ENCODE measurements at places on chromosomes 13 and 19.
A peak's percentile ranks its signal among the peaks of the same experiment; 100 is the strongest.

GRCh38 chr19:42363614-42364346 lies 26.3 kb downstream of the CNFN start:
- DNase-seq: no peak

DNA sequence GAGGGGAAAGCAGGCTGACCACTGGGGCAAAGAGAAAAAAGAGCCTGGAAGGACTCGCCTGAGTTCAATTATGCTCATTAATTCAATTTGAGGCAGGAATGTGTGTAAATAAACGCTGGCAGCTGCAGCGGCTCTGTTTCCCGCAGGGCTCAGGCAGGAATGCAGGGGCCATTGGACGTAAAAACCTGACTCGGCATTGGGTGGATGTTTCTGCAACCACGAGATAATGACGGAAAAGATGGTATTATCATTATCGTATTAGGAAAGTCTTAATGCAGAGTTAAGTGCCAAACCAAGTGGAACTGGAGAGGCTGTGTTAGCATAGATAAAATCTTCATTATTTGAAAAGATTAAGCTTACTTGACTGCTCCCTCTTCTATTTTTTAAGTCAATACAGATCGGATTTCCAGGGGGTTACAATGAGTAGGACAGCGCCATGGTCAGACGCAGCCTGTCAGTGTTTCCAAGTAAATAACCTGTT lies 169.8 kb downstream of the SHISA2 start:
- no peak for DNase-seq

DNA sequence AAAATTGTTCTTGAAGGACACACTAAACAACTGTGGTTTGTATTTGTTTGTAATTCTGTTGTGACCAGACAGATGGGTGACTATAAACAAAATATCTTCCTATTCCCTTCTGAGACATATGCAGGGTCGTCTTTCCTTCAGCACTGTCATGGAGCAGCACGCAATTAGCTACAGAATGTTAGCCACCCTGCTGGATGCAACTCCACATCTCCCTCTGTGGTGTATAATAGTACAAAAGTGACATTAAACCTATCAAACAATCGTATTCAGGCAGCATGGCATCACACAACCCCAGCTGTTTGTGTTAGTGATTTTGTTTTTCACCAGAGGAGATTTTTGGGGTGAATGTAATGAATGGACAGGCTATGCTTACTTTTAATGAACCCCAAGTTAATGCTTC lies 146.2 kb downstream of the GPC6 start:
- no peak for DNase-seq

DNA sequence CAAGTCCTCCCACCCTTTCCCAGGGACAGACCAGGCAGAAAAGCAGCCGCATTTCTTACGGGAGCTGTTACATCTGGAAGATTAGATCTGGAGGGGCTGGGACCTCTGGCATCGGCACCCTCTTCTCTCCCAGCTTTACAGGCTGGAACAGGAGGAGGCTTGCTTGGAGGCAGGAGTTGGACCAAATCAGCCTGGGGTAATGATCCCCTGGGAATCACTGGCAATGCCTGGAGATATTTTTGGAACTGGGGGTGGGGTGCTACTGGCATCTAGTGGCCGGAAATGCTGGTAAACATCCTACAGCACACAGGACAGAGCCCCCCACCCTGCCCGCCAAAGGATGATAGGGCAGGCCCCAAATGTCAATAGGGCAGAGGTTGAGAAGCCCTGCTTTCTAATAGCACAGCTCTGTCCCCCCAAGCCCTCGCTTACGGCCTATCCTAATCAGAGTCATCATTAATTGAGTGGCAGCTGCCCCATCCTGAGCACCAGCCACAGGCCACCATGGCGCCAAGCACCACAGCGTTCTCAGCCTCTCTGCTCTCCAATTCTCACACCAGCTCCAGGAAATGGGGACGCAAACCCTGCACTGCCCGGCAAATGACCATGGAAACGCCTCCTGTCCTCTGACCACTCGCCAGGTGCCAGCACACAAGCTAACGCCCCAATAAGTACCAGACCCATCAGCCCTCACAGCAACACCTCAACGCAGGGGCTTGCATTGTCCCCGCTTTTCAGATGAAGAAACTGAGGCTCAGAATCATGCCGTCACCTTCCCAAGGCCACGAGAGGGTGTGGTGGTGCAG lies 20.6 kb downstream of the LRRC4B start:
- no peak for DNase-seq

DNA sequence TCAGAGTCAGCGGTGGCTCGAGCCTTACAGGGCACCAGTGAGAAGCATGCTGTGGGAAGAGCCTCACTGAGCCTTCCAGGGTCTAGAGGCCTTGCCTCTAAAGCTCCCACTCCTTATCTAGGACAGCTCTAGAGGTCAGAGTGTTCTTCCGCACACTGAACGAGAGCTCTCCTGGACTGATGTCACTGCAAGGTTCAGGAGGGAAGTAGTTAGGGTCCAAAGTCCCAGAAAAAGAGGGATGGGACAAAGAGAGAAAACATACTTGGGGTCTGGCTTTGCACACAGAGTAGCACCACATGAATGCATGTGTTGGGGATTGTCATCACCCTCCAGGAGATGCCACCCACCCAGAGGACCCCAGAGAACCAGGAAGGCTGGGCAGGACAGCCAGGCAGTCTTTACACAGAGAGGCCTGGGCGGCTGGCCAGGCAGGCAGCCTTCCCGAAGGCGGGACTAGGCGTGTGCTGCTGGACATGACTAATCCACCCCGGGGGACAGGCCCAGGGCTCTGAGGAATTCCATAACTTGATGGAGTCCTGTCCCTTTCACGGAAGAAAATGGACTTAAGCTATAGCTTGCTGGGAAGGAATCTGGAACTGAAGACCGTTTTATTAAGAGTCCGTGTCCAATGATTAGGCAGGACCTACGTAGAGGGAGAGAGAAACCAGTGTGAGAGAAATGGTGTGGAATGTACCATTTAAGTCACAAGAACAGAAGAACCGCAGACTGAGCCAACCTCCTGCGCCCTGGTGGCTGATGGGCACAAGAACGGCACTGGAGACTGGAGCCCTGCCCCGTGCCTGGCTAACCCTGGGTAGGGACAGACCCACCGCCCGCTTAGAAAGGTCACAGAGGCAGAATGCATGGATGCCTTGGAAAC lies 16.6 kb upstream of the EPHX3 start:
- no peak for DNase-seq

DNA sequence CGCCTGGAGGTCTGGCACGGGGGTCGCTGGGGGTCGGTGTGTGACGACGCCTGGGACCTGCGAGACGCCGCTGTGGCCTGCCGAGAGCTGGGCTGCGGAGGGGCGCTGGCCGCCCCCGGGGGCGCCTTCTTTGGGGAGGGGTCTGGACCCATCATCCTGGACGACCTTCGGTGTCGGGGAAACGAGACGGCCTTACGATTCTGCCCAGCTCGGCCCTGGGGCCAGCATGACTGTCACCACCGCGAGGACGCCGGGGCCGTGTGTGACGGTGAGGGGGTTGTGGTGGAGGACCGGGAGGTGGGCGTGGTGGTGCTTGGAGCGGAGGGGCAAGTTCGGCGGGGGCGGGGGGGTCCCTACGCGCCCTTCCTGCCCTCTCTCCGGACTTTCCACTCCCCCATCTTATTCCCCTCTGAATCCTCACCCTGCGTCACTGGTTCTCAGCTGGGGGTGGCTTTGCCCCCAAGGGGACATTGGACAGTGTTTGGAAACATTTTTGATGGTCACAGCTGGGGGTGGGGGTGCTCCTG lies 5.5 kb downstream of the SSC5D start:
- no peak for DNase-seq

GRCh38 chr19:39497996-39498797 lies 550 bp upstream of the DLL3 start:
- DNase-seq: no peak

- DNase-seq: no peak
Measured at GRCh38 chr19:16342002-16342715, 17.5 kb downstream of the KLF2 start.

DNA sequence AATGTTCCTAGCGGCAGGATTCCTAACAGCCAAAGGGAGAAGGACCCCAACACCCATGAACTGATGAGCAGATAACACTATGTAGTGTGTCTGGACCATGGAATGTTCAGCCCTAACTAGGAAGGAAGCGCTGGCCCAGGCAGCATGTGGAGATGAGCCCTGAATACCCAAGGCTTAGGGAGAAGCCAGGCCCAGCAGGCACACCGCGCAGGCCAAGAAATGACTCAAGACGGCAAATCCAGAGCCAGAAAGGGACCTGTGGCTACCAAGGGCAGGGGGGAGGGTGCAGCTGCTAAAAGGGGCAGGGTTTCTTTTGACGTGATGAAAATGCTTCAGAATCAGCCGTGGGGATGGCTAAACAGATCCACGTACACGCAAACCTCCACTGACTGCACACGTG lies 20.7 kb upstream of the TINCR start:
- DNase-seq: no peak

GRCh38 chr19:42440357-42441048 lies 2.2 kb downstream of the CXCL17 start:
- DNase-seq: peak; percentile 89

GRCh38 chr13:31814536-31814935 lies 75.2 kb downstream of the RXFP2 start:
- DNase-seq: no peak

Measured in pancreas (tissue), 10 donors.